Ovary (tissue), 10 donors: ENCODE measurements at places on chromosomes 5 and 9. TPM values are rescaled to one million over a fixed set of nuclear protein-coding genes. Genes with fewer than 3 reads are reported as not detected.
A peak's percentile ranks its signal among the peaks of the same experiment; 100 is the strongest.

- peak; percentile 23 for DNase-seq
- no peaks in the 10 kb centered on the region for H3K36me3 ChIP-seq
- H3K4me3 ChIP-seq = peak overlapping the region; percentile 44
- H3K4me1 ChIP-seq = peaks cover 4% of the 10 kb centered on the region
Observed at GRCh38 chr9:84670138-84671041, 861 bp downstream of the NTRK2 start.

Gene NEURL1B
- 43.4 TPM for total RNA-seq

DNA sequence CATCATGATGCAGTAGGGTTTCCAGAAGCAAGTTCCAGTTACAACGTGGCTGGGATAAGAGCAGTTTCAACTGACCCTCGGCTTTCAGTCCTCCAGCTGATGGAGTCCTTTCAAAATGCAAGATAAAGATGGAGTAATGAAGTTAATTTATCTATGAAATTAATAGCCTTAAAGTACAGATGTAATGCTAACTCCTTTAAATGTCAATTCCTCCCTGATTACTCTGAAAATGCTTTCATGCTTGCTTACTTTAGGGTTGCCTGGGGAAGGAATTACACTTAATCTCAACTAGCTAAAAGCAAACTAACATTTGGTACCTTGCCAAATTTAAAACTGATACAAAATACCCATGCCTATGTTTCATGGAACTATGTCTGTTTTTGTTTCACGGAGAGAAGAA is 178.4 kb downstream of the KIAA0825 start:
- no peaks in the 10 kb centered on the region for H3K27me3 ChIP-seq
- no peaks in the 10 kb centered on the region for H3K36me3 ChIP-seq
- H3K27ac ChIP-seq = no peak overlapping the region
- no peaks in the 10 kb centered on the region for H3K4me1 ChIP-seq
- no peak overlapping the region for H3K4me3 ChIP-seq

Gene SLC28A3
- total RNA-seq = 0.82 TPM

- no peaks in the 10 kb centered on the region for H3K27me3 ChIP-seq
- peaks cover 6% of the 10 kb centered on the region for H3K4me1 ChIP-seq
- H3K4me3 ChIP-seq = no peak overlapping the region
- H3K27ac ChIP-seq = no peak overlapping the region
- no peaks in the 10 kb centered on the region for H3K36me3 ChIP-seq
- DNase-seq = no peak
Observed at GRCh38 chr9:72581694-72582093, 60.3 kb downstream of the TMC1 start.

- no peaks in the 10 kb centered on the region for H3K36me3 ChIP-seq
- no peak overlapping the region for H3K27ac ChIP-seq
- H3K4me3 ChIP-seq = no peak overlapping the region
- no peaks in the 10 kb centered on the region for H3K27me3 ChIP-seq
- no peak for DNase-seq
Observed at GRCh38 chr9:70668751-70669150, 254.3 kb upstream of the KLF9 start.

DNA sequence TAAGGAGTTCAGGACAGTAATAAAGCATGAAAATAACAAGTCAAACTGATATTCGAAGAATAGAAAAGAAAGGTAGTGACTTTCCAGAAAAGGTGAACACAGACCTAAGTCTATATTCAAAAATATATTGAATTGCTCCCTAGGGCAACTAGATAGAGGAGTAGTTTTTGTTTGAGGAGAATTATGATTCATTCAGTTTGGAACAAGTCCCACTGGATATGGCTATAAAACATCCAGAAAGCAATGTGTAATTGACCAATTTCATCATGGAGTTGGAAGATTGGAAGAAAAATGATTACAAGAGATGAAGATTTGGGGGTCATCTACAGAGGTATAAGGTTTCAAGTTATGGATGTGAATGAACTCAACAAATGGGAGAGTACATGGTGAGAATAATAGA is 117.5 kb upstream of the ZNF462 start:
- H3K4me1 ChIP-seq = no peaks in the 10 kb centered on the region
- no peaks in the 10 kb centered on the region for H3K27me3 ChIP-seq
- DNase-seq = no peak
- no peak overlapping the region for H3K27ac ChIP-seq
- no peak overlapping the region for H3K4me3 ChIP-seq
